ENCODE measurements at places on chromosomes 2 and 18.
A peak's percentile ranks its signal among the peaks of the same experiment; 100 is the strongest.

DNA sequence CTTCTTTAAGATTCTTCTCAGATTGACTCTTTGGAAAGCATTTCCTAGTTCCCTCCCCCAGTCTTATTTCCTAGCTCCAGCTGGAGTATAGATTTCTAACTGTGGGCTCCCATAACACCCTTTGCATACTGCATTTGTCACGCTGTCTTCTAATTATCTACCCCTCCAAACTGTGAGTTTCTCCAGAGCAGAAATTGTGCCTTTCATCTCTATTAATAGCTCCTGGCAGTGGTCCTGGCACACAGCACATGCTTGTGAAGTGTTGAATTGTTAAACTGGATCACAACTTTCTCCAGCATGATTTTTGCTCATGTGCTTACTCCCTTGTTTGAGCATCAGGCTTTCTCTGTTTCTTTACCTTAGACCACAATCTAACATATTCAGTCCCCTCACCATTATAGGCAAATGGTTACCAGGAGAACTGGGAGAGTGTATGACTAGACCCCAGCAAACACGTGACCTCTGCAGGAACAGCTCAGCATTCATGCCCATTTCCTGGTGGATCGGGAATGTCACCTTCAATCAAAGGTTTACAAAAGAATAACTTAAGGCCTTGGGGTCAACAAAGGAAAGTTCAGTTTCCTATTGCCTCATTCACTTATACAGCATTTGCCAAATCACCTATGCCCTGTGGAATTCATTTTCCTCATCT, 175.7 kb upstream of the TANK start:
- DNase-seq: no peak

DNA sequence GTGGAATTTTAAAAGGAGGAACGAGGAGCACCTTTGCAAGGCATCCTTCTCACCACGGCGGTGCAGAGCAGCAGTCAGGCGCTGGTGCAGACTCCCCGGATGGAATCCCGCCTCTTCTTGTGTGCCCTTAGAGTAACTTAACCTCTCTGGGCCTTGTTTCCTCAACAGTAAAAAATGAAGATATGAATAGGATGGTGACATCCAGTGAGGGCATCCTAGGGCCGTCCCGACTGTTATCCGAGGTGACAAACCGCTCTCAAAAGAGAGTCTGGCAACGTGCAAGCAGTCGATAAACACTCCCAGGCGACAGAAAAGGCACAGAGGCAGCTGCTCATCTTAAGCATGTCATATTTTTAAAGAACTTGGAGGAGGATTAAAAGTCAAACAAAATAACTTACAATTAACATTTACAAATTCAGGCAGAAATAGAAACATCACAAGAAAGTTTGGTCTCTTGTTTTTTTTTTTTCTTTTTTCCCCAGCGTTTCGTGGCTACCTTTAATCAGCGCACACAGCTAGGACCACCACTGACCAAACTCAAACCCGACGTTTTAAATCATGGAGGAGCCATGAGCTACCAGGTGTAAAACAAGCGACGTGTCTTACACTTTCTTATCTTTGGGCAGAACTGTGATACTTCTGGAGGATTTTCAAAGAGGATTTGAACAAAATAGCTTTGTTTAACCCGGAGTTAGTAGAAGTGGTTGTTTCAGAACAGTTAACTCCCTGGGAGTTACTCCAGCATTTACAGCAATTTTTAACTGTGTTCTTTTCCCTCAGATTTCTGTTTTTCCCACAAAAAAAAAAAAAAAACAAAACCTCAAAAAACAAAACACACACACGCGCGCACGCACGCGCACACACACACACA, 2.1 kb downstream of the MBP start:
- no peak for DNase-seq

DNA sequence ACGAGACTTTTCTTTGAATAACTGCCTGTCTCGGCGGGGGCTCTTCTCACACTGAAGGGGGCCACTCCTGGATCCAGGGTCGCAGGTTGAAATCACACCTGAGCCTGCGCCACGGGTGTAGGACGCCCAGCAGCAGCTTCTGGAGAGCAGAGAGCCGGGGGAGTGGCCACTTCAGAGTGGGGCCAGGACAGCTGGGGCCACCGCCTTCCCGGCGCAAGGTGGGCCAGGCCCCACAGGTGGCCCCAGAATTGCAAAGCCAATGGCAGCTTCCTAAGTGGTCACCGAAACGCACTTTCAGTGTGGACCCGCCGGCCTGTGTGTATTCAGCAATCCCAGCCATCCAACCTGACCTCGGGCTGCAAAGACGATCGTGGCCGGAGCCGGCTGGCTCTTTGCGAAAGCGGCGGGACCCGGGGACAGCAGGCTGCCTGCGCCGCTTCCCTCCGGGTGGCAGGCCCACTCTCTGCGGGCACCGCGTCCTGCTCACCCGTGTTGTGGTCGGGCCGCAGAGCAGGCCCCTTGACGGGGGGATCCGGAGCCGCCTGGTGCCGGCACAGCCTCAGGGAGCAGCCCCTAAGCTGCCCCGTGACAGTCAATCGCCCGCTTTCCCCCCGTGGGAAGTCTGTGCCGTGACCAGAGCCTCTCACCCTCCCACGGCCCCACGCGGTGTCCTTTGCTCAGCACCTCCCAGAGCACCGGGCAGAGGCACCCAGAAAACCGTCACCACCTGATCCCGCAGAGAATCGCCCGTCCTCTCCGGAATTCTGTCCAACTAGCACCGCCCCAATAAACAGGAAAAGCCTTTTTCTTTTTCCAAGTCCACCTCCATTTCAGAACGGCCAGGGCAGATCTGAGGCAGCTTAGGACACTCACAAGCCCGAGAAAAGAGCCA, 144.7 kb downstream of the ZNF516 start:
- DNase-seq: no peak

DNA sequence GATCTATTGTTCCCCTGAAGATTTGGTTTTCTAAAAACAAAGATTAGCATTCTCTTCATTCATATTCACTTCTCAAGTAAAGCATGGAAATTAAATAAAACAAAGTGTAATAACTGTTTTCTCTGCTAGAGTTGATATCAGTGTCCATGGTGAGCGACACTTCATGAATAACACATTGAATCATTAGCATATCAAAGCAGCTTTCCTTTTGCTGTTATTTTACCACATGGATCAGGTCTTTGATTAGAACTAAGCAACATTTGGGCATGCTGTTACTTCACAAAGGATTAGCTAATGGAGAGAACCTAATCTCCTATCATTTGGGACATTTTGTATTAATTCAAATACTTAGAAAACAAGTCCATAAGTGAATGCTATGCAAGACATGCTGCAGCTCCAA, 368.8 kb upstream of the CDH19 start:
- no peak for DNase-seq

- DNase-seq: no peak
Observed at GRCh38 chr2:126826491-126826890, 72.2 kb upstream of the TEX51 start.

DNA sequence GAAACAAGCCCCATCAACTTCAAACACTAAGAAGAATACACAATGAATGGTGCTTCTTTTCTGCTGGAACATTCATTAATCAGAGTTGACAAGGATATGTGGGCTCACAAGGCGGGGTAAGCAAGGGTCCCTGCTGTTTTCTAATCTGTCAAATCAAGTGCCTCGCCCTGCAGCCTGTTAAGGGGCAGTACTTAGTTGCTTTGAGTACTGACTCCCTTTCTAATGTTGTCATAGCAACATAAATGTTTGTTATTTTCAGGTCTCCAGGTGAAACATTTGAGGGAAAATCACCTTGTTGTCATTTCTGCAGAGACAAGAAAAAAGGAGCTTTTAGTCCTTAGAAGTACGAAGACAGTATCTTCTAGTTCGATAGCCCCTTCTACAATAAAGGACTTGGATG, 284.7 kb upstream of the PKDCC start:
- DNase-seq: no peak

- peak; percentile 72 for DNase-seq
Observed at GRCh38 chr2:234322766-234323465, 174.0 kb downstream of the ARL4C start.

DNA sequence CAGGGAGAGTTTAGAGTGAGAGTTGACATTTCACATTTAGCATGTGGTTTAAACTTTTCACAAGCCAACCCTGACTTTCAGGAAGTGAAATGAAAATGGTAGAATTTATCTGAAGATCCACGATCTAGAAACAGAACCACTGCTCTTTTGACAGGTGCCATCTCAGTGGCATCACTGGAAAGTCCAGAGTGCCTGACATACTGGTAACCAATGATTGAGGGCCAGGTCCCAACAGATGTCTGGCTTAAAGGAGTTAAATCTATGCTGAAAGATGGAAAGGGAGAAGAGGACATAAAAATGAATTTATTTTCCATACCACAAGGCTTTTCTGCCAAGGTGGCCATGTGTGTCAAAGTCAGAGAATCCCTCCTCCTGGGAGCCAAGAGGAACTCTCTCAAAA, 2.7 kb downstream of the IL36G start:
- DNase-seq: no peak

DNA sequence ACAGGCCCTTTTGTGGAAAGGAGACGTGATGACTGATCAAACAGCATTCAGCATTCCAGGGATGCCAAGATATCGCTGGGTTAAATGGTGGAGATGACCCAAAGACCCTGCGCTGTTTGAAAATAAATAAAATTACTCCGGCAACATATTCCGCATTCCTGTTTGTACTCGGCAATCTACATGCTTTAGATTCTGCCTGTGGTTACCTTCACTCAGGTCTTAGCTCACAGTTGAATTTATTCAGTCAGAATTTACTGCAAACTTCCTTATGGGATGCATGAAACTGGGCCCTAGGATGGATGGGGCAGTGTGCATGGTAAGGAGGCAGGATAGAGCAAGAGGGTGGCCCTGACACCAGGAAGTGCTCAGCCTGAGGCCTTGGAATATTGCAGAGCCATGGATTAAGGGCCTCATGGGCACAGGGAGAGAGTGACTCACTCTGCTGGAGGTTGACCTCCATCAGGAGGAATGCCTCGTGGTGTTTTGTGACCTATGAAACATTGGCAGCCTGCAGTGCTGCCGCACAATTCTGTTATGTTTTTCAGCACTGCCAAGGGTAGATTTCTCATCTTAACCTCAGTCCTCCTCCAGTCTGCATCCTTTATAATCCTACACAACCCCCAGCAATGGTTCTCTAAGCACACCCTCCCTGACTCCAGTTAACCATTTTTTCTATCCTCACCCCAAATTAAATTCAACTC, 321.4 kb downstream of the IRS1 start:
- no peak for DNase-seq

DNA sequence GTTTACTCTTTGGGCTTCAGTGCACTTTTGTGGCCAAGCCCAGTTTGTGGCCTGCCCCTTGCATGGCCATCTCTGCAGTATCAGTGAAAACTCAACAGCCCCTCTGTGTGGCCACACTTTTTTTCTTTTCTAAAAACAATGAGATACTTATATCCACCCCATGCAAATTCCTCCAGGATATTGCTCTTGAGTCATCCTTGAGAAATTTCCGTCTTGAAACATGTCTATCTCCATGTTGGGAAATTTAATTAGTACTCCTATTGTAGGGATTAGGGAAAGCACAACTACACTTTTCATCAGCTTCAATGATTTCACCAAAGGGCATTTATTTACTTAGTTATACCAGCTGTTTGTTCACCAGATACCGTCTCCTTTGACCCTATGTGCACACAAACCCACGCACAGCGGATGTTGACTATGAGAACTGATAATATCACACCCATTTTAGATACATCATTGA, 993.1 kb downstream of the TSN start:
- DNase-seq: no peak

- DNase-seq: peak; percentile 66
Observed at GRCh38 chr18:79523736-79524180, 128.0 kb downstream of the NFATC1 start.

- DNase-seq: no peak
Observed at GRCh38 chr2:30716123-30716900, 90.9 kb downstream of the CAPN13 start.

GRCh38 chr2:168766600-168766999, 35.8 kb upstream of the NOSTRIN start:
- no peak for DNase-seq

- DNase-seq: no peak
Observed at GRCh38 chr2:238820197-238820596, 27.7 kb upstream of the TWIST2 start.

DNA sequence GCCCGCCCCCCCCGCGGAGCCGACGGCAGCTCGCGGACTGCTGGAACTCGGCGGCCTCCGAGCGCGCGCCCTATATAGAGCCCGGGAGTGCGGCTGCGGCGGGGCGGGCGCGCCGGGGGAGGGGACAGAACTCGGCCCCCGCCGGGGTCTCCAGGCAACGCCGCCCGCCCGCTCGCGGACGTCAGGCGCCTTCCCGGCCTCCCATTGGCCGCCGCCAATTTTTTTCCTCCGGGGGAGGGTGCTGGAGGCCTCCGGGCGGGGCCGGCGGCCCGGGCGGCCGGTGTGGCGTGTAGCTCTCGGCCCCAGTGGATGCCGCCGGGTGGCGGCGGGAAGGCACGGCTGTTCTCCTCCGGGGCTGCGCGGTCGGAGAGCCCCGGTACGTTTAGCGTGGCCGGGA, at the start of gene ZFP36L2:
ZFP36L2 (minus strand) TSS at position 49 of the 397 bp plus-strand sequence. CDS start 291 bp downstream, outside the sequence.
- peak; percentile 97 for DNase-seq

- DNase-seq: no peak
Observed at GRCh38 chr2:215779912-215780311, 233.4 kb downstream of the MREG start.

GRCh38 chr2:170503563-170503962, 211.6 kb upstream of the SP5 start:
- no peak for DNase-seq

- no peak for DNase-seq
Observed at GRCh38 chr2:85133751-85134254, 611 bp downstream of the TCF7L1 start.

- no peak for DNase-seq
Observed at GRCh38 chr2:177038787-177039484, 173.7 kb upstream of the HNRNPA3 start.

DNA sequence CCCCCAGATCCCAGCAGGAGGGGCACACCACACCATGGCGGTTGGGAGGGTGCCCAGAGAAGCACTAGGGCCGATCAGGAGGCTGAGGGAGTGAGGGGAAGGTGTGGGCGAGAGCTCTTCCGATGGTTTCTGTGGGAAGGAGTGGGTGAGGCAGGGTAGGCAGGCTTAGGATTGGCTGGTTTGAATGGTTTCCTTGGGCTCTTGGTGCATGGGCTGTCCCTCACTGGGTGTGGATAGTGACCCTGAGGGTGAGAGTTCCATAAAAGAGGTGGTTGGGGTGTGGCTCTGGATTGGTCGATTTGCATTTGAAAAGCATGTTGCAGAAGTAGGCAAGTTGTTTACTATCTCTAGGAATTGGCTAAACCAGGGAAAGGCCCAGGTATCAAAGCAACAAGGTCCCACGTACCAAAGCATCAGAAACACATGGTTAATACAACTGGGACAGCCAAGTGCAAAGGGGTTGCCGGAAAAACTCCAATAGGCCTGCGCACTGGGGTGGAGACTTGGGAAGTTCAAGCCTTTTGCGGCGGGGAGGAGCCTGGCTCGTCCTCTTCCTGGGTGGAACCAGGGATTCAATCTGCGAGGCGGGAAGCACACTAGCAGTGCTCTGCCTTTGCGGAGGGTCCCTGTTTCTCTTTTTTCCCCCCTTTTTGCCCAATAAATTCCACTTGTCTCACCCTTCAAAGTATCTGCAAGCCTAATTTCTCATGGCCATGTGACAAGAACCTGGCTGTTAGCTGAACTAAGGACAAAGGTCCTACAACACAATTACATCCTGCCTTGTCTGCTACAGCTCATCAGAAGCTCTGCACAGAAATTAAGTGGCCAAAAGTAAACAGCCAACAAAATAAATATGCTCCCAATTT, 43.2 kb downstream of the IL1R2 start:
- no peak for DNase-seq
